ENCODE measurements at places on chromosomes 7 and 10. TPM values are rescaled to one million over a fixed set of nuclear protein-coding genes. Genes with fewer than 3 reads are reported as not detected.

The SP8 gene
- not detected for total RNA-seq

The MRPL32 gene
- 59.2 TPM for total RNA-seq

The H2BK1 gene
- total RNA-seq = 2.5 TPM

DNA sequence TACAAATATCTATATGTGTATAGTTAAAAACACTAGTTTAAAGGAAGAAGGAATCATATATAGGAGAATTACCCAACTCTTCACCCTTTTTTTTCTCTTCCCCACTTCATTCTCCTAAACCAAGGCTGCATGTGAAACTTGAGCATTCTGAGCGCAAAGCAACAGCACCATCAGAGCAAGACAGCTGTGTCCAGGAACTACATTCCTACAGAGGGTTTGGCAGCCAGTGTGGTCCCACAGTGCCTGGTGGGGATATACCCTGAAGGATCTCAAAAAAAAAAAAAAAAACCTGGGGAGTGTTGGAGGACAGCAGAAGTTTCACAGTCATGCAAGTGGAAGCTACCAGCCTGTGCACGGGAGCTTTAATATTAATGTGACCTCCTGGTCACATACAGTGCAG is 310.4 kb downstream of the CTNNA3 start:
- peaks cover 15% of the 10 kb centered on the region for H3K27me3 ChIP-seq
- no peak for DNase-seq
- H3K36me3 ChIP-seq = no peaks in the 10 kb centered on the region
- H3K4me3 ChIP-seq = no peak overlapping the region
- peaks cover 2% of the 10 kb centered on the region for H3K4me1 ChIP-seq
- no peak overlapping the region for H3K27ac ChIP-seq

The HOXA4 gene
- total RNA-seq = not detected

DNA sequence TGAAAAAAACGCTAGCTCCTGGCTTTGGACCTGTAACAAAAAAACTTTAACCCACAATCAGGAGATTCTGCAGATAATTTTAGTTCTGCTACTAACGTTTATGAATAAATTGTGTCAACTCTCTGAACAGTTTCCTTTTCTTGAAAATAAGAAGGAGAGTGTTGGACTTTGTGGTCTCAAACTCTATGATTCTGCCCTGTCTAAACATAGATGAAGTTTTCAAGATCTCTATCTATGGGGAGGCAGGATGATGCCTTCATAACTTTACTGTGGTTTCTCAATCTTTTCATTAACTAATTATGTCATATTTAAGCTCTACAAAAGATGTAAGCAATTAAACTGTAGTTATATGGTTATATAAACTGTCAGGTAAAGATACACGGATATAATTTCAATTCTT is 162.0 kb downstream of the REEP3 start:
- no peaks in the 10 kb centered on the region for H3K4me1 ChIP-seq
- no peaks in the 10 kb centered on the region for H3K27me3 ChIP-seq
- no peak overlapping the region for H3K4me3 ChIP-seq
- H3K27ac ChIP-seq = no peak overlapping the region

- H3K4me1 ChIP-seq = no peaks in the 10 kb centered on the region
- no peak overlapping the region for H3K4me3 ChIP-seq
- no peak for DNase-seq
- H3K36me3 ChIP-seq = no peaks in the 10 kb centered on the region
- no peaks in the 10 kb centered on the region for H3K27me3 ChIP-seq
- no peak overlapping the region for H3K27ac ChIP-seq
Observed at GRCh38 chr10:36801660-36802059, 323.7 kb upstream of the ANKRD30A start.

GRCh38 chr7:43387932-43388331 is 195.0 kb upstream of the STK17A start:
- peaks cover 2% of the 10 kb centered on the region for H3K27me3 ChIP-seq
- H3K27ac ChIP-seq = no peak overlapping the region
- H3K4me3 ChIP-seq = no peak overlapping the region
- DNase-seq = no peak
- peaks cover 3% of the 10 kb centered on the region for H3K4me1 ChIP-seq

The APBB1IP gene
- total RNA-seq = 91.6 TPM

GRCh38 chr10:104796823-104797222 is 155.7 kb downstream of the SORCS3 start:
- H3K27me3 ChIP-seq = peaks cover 31% of the 10 kb centered on the region
- H3K36me3 ChIP-seq = no peaks in the 10 kb centered on the region
- no peak for DNase-seq
- no peak overlapping the region for H3K4me3 ChIP-seq

DNA sequence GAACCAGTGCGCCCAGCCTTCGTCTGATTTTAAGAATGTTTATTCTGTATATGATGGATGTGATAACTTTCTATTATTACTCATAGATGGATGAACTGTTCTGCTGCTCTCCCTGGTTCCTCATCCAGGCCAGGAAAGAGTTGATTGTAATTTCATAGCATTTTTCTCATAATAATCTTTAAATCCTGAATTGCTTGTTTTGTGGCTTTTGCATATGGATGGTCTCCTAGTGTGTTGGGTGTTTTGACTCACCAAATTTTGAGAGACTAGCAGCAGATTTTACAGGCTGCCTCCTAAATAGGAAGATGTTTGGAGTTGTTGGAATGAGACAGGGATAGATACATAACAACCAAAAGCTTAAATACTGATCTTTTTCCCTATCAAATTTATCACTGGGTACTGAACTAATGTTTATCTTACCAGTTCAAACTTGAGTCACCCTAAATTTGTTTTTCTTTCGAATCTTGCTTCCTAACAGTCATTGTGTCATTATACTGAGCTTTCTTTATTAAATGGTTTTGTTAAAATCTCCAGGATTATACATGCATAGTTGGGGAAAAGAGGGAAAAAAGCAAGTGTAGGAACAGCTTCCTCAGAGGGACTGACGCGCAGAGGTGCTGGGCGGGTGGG is 106.0 kb upstream of the GATA3 start:
- no peak overlapping the region for H3K27ac ChIP-seq
- peaks cover 44% of the 10 kb centered on the region for H3K4me1 ChIP-seq
- H3K27me3 ChIP-seq = no peaks in the 10 kb centered on the region
- no peak overlapping the region for H3K4me3 ChIP-seq

The FFAR4 gene
- not detected for total RNA-seq

DNA sequence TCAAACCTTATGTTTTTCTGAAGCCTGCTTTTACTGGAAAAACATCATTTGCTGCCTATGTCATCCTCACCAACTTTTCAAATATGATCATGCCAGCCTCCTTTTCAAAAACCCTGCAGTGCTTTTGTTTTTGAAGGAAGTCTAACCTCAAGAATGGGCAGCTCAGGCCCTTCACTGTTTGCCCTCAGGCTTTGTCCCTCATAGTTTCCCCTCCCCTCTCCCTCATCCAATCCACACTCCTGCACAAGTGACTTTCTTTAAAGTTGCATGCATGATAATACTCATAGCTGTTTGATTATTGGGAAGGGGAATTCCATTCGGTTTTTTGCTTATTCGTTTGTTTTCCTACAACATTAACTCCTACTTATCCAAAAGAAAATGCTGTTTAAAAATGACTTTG is 219.4 kb downstream of the SEMA3E start:
- H3K4me3 ChIP-seq = no peak overlapping the region
- H3K36me3 ChIP-seq = no peaks in the 10 kb centered on the region
- H3K27ac ChIP-seq = no peak overlapping the region
- H3K4me1 ChIP-seq = no peaks in the 10 kb centered on the region
- no peak for DNase-seq
- H3K27me3 ChIP-seq = peaks cover 1% of the 10 kb centered on the region

The INHBA gene
- total RNA-seq = not detected

DNA sequence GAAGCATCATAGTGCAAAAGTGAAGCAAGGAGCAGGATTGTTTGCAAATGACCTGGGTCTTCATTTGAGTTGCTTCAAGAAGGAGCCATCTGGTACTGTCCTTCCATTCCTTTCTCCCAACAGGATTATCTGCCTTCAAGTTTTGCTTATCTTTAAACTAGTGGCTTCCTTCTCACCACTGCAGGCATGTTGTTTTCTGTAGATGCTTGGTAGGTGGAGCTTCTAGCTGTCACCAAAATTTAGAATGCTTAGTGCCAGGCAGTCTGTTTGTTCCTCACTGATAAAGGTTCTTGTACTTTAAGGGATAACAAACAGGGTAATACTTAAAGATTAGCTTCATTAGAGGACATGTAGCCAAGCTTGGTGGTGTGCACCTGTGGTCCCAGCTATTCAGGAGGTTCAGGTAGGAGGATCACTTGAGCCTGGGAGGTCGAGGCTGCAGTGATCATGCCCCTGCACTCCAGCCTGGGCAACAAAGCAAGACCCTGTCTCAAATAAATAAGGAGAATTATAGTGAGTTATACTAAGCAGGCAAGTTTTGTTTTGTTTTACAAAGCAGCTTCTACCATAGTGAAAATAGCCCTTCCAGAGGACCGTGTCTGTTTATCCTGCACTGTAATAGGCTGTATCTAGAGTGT is 5.7 kb downstream of the ARL5B start:
- peaks cover 8% of the 10 kb centered on the region for H3K36me3 ChIP-seq
- no peak for DNase-seq
- H3K27me3 ChIP-seq = no peaks in the 10 kb centered on the region
- peaks cover 65% of the 10 kb centered on the region for H3K4me1 ChIP-seq
- no peak overlapping the region for H3K4me3 ChIP-seq

GRCh38 chr10:14624600-14624999 is 150.1 kb downstream of the FAM107B start:
- H3K27me3 ChIP-seq = no peaks in the 10 kb centered on the region
- no peaks in the 10 kb centered on the region for H3K36me3 ChIP-seq
- no peak overlapping the region for H3K4me3 ChIP-seq

The WNT2 gene
- total RNA-seq = not detected
